SW480 (cell line): ENCODE measurements at places on chromosomes 5 and 9.

- DNase-seq = no peak
Measured at GRCh38 chr9:94110821-94111252, 26.6 kb downstream of the PTPDC1 start.

- no peak for DNase-seq
Measured at GRCh38 chr9:7967093-7967827, 167.7 kb upstream of the DMAC1 start.

DNA sequence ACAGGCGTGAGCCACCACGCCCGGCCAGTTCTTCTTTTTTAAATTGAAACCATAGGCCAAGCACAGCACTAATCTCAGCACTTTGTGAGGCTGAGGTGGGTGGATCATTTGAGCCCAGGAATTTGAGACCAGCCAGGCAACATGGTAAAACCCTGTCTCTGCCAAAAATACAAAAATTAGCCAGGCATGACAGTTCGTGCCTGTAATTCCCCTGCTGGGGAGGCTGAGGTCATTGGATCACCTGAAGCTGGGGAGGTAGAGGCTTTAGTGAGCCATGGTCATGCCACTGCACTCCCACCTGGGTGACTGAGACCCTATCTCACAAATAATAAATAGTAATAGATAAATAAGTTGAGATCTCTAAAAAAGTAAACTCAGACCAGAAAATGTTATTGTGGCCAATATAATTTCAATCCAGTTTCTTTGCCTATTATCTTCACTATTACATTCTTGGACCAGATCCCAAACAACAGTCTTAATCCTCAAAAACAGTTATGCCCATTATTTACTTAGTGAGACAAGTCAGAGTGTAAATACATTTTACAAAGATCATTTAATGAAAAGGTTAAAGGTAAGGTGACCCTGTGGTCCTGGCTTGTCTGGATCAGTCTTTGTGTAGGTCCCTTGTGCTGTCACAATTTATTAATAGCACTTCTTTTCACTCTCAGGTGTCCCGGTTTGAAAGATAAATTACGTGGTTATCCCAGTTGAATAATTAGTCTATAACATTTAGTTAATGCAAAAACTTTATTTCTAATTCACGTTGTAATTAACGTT lies 53.6 kb downstream of the RAB24 start:
- DNase-seq = no peak

- no peak for DNase-seq
Measured at GRCh38 chr5:96977228-96977627, 41.3 kb downstream of the LNPEP start.

DNA sequence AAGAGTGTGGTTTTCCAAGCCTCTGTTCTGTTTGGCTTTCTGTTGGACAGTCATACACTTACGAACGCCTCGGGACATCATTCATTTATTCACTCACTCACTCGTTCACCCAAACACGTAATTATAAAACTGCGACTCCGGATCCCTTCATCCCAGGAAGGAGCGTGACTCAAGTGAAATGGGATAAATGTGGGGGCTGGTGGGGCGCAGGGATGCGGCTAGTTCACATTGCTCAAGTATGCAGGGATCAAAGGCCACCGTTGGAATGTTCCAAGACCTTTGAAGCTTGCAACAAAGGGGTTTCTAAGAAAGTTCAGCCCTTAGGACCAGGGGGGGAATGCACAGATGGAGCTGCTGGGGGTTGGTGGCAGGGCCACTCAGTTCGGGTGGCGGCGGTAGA lies 64.2 kb downstream of the CFAP77 start:
- peak; percentile 88 for DNase-seq

DNA sequence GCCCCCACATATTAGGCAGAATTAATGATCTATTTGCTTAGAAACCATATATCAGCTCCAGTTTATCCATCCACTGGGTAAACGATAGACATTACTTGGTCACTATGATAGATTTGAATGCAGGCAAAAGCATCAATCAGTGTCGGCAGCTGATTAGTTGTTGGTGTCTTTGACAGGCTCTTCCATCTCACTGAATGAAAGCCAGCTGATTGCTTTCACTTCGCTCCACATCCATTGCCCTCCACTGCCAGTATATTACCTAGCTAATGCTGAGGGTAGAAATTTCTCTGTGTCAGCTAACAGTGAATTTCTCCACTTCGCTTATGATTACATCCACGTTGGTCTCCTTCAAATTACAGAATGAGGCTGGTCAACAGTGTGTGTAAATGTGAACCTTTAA lies 821.3 kb upstream of the TYRP1 start:
- no peak for DNase-seq

DNA sequence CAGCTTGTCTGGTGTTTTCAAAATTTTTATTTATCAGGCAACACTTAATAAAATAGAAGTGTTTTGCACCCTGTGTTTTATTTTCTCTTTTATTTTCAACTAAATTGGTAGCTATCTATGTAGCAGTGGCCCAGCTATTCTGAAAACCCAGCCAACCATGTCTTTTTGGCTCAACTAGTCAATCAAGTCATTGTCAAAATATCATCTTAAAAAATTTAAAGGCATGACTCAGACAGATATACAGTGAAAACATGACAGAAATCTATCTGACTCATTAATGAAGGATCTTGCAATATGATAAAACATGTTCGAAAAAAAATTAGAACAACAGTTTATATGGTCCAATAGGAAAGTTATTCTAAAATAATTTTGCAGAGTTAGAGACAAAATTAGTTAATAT lies 75.1 kb downstream of the HSD17B4 start:
- no peak for DNase-seq

GRCh38 chr5:115386657-115387056 lies 90.2 kb upstream of the CCDC112 start:
- DNase-seq = no peak

GRCh38 chr9:36862206-36863145 lies 171.6 kb downstream of the PAX5 start:
- peak; percentile 22 for DNase-seq

DNA sequence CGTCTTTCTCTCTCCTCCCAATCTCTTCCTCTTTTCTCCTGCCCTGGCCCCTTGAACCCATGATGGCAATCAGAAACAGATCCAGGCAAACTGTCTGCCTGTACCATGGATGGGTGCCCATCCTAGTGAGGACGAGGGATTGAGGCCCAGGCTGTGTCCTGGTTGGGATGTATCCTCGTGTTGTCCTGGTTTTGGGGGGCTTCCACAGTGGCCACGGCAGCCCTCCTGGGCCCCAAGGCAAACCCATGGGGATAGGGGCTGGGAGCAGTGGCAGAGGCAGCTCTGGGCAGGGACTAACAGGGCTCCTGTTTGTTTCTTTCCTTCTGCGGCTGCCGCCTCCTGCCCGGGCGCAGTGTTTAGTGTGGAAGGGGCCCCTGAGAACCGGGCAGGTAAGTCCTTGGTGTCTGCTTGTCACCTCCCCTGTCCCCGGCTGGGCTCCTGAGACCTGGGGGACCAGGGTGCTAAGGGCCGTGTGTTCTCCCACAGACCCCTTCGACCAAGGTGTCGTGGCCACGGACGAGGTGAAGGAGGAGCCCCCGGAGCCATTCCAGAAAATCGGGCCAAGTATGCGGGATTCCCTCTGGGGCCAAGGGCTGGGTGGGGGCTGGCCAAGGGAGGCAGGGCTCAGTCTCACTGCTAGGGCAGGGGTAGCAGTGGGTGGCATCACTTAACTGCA lies 70.0 kb downstream of the AMBP start:
- DNase-seq = no peak

DNA sequence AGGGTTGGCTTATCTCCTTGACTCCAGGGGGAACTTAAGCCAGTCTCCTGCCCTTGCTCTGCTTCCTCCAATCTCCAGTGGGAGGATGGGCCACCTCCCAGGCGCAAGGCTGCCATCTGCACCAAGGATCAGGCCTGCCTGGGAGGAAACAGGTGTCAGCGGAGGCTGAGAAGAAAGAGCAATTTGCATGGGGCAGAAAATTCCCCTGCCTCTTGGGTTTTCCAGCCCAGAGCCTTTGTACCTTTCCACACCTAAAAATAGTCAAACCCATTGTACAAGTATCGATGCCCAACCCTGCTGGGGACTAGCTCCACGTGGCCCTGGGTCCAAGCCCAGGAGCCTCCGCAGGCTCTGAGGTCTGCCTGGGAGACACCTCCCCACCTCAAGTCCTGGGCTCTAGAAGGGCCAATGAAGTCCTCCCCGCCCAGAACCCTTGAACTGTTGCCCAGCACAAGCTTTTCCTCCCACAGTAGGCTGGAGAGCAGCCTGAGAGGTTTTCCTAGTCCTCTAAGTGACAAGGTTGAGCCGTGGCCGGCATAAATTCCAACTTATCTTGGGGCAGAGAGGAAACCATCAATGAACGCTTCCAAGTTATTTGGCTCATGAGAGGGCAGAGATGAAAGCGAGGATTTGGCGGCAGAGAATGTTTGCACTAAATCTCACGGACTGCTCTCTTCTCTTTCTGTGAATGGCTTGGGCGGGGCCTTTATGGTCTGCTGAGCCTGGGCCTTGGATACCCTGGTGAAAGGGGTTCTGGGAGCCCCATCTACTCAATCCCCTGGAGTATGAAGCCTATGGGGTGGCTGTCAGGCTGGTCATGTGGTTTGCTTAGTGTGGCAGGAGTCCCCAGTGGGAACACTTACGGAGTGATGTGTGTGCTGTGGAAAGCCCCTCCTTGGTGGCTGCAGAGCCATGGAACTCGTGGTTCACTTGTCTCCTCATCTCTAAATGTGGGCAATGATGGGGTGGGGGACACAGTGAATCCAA lies 15.6 kb downstream of the JADE2 start:
- DNase-seq = no peak

GRCh38 chr5:6307304-6307703 lies 71.0 kb downstream of the MED10 start:
- DNase-seq = no peak

DNA sequence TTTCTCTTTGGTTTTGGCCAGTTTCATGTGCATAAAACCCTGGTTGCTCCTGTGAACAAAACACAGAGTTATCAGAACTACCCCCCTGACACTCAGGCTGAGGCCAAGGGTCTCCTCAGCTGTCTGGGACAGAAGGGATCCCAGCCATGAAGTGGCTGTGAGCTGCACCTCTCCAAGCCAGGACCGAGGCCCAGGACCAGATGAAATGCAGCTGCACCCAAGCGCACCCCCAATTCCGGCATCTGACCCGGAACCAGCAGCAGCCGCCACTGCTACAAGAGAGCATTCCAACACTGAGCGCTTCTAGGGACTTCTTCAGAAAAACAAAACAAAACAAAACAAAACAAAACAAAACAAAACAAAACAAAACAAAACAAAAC lies 16.0 kb upstream of the SLC25A51 start:
- no peak for DNase-seq

DNA sequence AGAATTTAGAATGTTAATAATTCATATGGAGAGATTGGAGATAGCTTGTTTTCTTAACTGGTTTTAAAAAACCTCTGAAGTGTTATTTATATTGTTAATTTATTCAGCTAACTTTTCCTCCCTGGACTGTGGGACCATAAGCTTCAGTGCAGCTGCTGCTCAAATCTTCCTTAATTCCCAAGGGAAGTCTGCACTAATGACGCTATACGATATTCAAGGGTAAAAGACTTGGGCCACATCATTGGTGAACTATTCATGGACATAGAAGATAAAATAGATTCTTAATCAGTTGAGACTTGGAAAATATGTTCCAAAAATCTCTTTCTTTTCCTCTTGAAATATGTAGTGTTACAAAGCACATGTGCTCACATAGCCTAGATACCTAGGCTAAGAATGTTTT lies 31.1 kb upstream of the GAS1 start:
- DNase-seq = no peak

GRCh38 chr9:108463932-108464606 lies 391.7 kb downstream of the ACTL7B start:
- no peak for DNase-seq

GRCh38 chr9:98763986-98764745 lies 32.2 kb downstream of the ANKS6 start:
- no peak for DNase-seq

DNA sequence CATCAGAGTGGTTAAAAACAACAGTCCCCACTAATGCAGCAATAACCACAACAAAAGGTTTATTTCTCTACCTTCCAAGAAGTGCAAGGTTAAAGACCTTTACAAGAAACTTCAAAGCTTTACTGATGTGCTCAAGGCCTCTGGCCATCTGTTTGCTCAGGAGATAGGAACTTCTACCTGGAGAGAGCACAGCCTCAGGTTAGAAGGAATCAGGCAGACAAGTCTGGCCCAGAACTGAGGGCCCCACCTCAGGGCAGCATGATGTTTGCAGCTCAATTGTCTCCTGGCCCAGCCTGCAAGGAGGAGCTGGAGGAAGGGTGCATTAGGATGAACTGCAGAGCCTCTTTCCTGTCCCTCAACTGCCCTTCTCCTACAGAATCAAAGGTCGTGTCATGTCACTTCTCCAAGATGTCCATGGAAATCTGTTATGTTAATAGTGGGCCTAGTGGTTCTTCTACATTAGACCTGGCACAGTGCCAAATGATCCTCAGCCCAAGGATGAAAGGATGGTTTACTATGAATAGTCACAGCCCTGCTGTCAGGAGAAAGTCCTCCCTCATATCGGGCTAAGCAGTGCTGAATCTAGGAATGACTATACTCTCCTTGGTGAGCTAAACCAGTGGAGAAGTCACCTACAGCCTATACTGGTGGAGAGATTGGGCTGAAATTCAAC lies 98.9 kb upstream of the NTRK2 start:
- peak; percentile 40 for DNase-seq

DNA sequence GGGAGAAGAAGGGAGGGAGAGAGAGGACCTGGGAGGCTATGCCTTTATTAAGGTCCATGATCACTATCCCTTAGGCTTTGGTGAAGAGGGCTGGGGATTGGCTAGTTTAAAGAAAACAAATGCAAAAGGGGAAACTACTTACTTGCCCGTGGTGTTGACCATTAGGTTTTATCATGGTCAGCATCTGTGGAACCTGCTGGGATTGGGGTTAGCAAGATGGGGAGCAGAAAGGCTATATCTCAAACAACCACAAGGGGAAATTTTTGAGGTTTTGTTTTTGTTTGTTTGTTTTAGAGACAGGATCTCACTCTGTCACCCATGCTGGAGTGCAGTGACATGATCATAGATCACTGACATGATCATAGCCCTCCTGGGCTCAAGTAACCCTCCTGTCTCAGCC lies 9.0 kb upstream of the RAD23B start:
- DNase-seq = no peak

GRCh38 chr5:633501-633955 lies 21.4 kb downstream of the CEP72 start:
- peak; percentile 31 for DNase-seq
